ENCODE measurements at places on chromosomes 3 and 15.

GRCh38 chr15:37077623-37078351, 22.6 kb downstream of the MEIS2 start:
- DNase-seq, result no peak

DNA sequence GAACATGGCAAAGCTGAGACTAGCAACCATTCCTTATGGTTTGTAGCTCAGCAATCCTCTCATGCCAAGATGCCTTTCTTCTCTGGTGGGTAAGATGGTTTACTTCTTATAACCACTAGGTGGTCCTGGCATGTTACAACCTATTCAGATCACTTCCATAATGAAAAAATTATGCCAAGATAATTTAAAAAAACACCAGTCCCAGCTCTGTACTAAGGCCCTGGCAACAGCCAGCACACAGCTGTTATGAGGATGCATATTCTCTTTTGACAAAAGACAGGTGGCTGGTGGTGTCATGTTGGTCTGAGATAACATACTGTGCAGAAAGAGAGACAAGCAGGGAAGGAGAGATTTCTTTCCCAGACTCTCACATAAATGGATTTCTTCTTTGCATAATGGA, 65.7 kb upstream of the FRMD4B start:
- DNase-seq, result no peak

DNA sequence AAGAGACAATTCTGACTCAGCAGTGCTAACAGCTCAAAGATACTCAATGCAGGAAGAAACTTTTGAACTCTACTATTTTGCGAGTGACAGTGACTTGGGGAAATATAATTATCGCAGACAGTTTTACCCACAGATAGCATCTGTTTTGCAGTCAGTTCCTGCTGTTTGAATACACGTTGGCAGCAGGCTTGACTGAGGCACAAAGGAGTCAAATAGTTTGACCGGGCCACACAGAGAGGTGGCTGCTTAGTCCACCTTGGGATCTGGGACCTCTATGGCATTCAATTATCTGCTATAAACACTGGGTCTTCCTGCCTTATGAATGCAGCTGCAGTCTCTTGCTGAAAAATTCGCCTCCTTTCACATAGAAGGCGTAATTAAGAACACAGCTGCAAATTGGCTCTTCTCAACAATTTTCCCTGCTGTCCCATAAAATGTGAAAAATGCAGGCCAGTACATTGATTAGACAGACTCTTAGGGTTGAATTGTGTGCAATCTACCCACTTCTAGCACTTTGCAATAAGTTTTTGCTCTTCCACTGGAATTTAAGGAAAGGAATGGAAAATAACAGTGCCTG, 56.5 kb downstream of the OTOL1 start:
- no peak for DNase-seq

GRCh38 chr3:69688400-69688799, 50.9 kb upstream of the MITF start:
- no peak for DNase-seq

DNA sequence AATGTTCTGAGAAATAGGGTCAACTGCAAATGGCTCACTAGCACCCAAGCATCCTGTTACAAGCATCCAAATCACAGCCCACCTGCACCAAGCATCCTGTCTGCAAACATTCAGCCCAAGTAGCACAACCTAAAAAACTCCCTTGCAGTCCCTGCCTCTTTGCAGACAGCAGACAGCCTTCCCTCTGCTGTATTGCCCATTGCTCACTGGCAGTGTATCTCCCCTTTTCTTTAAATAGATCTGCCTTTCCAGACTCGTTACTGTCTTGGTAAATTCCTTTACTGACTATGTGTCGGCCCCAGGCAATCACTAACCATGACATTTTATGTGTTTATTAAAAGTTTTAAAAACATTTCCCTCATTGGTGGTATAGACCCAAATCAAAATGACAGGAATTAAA, 155.4 kb downstream of the ADAMTSL3 start:
- DNase-seq, result no peak

DNA sequence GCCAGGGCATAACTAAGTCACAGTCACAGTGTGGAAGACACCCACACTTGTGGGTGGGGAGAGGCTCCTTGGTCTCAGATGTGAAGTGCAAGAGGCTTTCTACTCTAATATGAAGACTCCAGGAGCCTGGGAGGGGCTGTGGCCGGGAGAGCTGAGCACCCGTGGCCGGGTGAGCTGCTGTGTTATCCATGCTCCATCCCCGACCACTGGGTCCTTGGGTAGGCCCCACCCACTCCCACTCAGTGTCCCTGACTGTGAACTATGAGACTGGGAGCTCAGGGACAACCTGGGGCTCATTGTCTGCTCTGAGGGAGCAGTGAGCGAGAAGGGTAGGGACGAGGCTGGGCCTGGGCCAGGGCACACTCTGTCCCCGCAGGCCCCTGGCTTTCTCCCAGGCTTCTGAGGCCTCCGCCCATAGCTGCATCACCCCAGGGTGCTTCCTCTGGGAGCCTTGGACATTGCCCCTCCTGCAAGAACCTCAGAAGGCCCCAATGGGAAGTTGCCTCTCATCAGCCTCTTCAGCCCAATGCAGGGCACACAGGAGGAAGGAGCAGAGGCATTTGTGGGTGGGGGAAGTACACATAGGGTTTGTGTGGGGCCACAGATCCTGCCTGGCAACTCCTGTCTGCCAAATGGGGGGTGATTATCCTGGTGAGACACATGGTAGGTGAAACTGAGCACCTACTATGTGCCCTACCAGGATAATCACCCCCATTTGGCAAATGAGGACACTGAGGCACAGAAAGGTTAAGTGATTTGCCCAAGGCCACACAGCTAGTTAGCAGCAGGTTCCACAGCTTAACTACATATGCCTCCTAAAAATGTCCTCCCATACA, 2.4 kb downstream of the ANPEP start:
- DNase-seq, result peak; percentile 73

DNA sequence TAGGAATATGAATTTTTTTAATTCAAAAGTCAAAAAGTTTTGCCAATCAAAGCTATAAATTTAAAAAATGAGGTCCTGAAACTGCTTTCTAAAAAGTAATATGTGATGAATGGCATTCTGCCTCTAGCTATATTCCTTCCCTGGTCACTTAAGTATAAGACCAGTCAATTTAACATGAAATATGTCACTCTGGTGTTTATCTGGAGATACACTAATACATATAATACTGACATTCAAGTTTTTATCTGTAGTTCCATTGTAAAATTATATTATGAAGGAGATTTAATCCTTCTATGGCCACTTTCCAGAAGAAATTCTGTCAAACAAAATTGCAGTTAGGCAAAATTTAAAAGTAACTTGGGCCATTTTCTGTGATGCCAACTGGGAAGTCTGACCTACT, 236.8 kb downstream of the CNTN3 start:
- no peak for DNase-seq

Measured in AG10803 (cell line).